Activated T-cell treated with anti-CD3 and anti-CD28 coated beads, Interleukin-2, amount 50 U/mL, for 48 hours (primary cell): ENCODE measurements at places on chromosomes 7 and 10.

DNA sequence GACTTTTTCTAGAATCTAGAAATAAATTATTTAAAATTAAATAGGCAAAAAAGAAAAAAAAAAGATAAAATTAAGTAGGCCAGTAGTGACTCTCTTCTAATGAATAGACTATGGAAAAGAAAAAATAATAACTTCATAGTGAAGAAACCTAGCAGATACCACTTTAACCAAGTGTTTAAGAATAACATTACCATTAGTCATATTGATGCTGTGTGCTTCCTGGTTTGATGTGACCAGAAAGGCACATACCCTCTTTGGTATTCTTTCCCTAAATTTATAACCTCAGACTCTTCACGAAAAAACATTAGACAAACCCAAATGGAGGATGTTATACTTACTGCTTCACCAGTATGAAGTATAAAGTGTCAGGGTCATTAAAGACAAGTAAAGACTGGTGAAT is 42.6 kb downstream of the KIF20B start:
- no peak for DNase-seq

DNA sequence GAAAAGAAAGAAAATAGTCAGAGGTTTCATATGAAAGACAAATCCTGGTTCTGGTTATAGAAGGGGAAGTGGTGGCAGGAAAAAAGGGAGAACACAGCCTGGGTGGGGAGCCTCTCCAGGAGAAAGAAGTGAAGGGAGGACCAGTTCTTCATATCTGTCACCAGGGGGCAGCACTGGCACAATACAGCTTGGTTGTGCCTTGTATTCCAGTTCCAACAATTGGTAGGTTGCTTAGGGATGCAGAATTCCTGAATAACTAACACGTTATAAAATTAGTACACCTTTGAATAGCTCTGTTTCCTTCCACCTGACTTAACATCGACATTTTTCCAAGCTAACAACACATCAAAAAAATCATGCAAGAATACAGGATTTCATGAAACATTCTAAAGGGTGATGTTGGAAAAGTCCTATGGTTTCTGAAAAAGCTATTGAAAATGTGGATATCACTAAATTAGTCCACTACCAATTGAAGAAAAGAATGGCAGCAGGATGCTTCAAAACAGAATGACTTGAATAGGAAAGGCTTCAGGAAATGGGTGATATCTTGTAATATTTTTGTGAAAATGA is 52.9 kb downstream of the CYP26A1 start:
- DNase-seq = no peak

DNA sequence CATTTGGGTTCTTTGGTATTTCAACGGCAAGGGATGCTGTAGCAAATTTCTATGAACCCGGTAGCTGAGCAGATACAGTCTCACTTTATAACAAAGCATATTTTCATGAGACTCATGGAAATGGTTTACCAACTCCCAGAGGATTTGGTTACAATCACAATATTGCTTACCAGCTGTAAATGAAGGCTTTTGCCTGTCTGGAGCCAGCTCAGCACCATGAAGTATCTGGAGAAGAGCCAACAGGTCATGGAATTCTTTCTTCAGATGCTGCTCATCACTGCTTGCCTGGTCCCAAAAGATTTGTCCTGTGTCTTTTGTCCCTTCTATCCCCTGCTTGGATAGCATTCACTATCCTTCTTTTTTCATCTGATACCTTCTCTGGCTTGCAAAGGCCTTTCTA is 316.9 kb upstream of the PHYHIPL start:
- DNase-seq = no peak

- DNase-seq = no peak
Measured at GRCh38 chr7:141674171-141674671, 27.7 kb downstream of the DENND11 start.

DNA sequence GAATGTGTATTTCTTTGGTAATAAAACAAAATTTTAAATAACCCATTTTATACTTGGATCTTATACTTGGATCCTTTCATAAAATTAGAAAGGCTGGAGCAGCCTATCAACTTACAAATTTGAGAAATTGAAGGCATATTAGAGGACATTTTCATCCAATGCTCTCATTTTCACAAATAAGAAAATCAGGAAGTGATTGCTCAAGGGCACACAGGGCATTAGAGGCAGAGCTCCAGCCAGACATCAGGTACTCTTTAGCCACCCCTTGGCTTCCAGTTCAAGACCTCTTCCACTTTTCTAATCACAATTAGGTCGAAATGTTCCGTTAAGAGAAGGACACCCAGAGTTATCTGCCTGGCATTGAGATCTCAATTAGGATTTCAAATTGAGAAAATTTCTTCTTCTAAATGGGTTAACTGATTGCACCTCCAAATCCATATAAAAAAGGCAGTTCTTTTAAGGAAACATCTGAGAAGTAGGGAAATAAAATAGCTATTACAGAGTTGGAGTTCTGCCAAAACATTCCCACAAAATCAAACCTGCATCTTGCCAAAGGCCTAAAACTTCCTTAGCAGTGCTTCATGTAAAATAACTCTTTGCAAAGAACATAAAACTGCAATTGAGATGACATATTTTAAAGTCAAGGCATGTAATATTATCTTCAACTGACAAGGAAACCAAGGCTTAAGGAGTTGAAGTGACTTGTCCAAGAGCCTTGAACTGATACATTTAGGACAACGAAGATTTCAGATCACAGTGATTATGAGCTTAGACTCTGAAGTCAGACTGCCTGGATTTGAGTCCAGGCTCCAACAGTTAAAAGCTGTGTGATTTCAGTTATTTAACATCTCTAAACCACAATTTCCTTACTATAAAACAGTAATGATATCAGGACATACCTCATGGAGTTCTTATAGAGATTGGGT is 2.4 kb downstream of the ACTA2 start:
- no peak for DNase-seq

GRCh38 chr7:130789436-130789835 is 55.4 kb upstream of the KLF14 start:
- no peak for DNase-seq

DNA sequence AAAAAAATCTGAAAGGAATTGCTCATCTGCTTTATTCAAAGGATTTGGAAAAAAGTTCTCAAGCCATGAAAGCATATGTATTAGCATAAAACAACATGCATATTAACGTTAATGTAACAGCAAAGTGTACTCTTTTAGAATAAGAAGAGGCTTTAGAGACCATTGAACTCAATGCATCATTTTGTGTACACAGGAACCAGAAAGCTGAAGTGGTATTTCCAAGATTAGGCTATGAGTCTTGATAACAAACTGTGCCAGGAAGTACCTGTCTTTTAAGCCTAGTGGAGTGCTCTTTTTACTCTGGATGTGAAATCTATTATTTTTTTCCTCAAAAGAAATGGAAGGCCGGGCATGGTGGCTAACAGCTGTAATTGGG is 164.2 kb downstream of the THSD7A start:
- DNase-seq = no peak

DNA sequence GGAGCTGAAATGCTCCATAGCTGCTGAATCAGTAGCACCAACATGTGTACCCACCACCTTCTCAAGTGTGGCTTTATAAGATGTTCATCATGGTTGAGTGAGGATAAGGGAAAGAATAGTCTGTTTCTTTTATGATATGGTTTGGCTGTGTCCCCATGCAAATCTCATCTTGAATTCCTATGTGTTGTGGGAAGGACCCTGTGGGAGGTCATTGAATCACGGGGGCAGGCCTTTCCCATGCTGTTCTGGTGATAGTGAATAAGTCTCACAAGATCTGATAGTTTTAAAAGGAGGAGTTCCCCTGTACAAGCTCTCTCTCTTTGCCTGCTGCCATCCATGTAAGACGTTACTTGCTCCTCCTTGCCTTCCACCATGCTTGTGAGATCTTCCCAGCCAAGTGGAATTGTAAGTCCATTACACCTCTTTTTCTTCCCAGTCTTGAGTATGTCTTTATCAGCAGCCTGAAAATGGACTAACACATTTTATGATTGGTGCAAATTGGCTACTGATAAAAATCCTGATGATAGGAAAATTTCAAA is 799.9 kb downstream of the TNS3 start:
- no peak for DNase-seq

- DNase-seq = no peak
Measured at GRCh38 chr7:2097492-2097891, 135.3 kb downstream of the MAD1L1 start.

DNA sequence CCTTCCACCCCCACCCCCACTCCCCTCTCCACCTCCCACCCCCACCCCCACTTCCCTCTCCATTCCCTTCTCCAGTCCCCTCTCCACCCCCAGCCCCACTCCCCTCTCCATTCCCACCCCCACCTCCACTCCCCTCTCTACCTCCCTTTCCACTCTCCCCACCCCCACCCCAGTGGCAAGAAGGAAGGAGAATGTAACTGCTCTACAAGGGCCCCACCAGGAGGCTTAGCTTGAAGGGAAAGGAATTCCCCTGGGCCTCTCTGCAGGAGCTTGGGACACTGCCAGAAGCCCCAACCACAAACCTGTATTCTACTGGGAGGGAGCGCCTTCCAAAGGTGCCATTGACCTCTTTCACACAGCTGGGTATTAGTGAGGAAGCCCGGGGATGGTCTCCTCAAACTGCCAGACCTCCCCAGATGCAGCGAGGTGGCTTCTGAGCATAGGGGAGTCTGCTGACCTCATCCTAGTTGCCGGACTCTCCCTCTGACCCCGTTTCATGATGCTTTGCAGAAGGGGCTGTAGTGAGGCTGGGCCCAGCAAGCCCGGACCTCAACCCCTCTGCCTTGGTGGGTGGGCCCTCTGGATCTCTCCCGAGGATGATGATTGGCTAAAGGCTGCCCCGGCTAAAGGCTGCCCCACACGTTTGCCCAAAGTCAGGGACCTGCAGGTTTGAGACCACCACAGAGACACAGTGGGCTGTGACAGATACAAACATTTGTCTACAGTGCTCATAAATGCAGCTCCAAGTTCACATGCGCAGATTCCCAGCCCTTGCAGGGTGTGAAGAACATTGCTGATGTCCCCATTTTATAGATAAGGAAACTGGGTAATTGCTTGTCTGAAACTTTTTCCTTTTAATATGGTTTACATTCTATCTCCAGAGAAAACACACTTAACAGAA is 2.9 kb downstream of the DEPP1 start:
- no peak for DNase-seq

GRCh38 chr7:29270594-29271318 is 76.2 kb downstream of the CHN2 start:
- DNase-seq = no peak

DNA sequence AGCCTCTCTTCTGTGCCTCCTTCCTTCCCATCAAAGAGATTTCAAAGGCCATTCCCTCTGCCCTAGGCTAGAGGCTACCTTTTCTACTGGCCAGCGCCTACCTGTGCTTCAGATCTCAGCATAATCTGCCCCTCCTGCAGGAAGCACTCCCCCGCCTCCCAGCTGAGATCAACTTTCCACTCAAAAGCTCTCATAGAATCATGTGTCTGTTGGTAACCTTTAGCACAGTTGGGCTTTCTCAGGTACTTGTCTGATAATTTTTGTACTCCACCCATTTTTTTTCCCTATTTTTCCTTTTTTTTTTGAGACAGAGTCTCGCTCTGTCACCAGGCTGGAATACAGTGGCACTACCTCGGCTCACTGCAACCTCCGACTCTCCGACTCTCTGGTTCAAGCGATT is 231.0 kb upstream of the PRSS58 start:
- no peak for DNase-seq

DNA sequence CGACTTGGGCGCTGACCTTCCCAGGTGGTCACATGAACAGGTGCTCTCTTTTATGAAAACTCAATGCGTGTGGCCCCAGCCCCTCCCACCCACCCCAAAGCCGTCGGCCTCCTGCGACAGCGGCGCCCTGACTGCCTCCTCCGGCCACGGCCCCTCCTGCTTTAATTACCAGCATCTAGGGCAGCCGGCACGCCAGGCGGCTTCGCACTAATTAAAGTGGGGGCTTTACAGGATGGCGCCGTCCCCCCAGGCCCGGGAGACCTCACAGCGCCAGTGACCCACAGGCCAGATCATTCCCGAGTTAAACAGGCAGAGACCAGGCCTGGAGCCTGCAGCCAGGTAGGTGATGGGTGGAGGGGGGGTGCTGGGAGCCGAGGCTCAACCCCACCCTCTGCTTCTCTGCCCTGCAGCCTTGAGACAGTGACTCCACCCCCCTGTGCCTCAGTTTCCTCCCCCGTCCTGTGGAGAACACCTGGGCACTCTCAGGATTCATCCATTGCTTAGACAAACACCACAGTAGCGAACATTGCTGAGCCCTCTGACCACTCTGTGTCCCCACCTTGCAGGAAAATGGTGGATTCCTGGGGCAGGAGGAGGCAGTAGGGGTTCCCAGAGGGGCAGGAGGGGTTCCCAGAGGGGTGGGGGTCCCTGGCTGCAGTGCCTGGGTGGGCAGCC is 100.8 kb downstream of the MICALL2 start:
- no peak for DNase-seq

GRCh38 chr10:102117391-102118159 is 2.6 kb downstream of the LDB1 start:
- peak; percentile 73 for DNase-seq
